ENCODE measurements at places on chromosomes 5 and 9.

DNA sequence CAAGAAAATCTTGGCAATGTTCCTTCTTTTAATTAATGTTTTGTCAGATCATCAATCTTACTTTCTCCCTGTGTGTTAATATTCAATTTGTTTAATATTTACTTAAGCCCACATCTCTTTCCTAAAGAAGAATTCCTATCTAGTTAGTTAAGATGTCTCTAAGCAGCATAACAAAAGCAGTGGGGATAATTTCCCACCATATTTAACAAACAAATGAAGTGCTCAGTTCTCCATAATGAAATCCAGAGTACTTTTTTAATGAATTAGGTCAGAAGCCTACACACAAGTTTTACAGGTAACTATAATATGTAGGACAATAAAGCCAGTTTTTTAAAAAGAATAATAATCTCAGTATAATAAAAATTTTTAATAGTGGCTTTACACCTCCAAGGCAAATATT is 1918.8 kb downstream of the EFNA5 start:
- no peak for DNase-seq

DNA sequence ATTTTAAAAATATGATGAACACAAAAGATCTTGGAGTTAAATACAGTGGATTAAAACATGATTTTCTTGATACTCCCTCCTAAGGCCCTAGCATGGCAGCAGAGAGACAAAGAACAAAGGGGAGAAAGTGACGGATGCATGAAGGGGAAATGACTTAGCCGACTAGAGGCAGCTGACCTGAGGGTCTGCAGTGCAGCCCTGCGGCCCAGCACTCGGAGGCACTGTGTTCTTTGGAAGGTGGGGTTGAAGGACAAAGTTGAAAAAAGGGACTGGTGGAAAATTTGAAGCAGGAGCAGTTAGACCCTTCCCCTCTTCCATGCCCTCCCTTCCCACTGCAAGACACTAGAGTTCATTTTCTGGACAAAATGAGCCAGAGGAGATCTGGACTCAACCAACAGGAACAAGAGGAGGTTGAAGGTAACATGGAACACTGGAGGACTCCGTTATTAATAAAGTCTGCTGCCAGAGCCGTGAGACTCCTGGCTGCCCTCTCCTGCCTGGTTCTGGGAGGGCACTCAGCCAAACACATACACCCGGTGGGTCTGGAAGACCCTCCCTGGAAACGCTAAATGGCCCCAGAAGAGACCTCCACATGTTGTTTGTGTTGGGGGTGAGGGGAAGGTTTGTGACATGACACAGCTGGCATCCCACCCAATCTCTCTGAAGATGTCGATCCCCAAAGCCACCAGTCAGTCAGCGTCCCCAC is 98.1 kb downstream of the JMY start:
- no peak for DNase-seq

GRCh38 chr5:37496902-37497445 is 117.9 kb downstream of the WDR70 start:
- DNase-seq, result no peak

GRCh38 chr5:63919763-63920478 is 42.3 kb downstream of the HTR1A start:
- DNase-seq, result no peak

DNA sequence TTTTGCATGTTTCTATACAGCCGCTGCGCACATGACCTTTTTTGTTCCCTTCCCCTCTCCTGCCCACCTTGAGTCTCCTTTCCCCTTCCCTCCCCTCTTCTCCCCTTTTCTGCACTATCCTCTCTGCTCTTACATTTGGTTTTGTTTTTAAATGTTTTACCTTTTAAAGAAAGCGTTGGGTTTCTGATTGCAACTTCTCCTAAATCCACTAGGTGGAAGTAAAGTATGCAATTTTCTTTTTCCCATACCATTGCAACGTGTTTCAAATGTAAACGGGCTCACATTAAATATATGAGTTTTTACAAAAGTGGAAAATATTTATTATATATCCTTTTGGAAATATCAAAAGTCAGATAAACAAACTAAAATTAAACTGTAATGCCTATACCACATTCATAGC is 500.9 kb downstream of the DIRAS2 start:
- no peak for DNase-seq

DNA sequence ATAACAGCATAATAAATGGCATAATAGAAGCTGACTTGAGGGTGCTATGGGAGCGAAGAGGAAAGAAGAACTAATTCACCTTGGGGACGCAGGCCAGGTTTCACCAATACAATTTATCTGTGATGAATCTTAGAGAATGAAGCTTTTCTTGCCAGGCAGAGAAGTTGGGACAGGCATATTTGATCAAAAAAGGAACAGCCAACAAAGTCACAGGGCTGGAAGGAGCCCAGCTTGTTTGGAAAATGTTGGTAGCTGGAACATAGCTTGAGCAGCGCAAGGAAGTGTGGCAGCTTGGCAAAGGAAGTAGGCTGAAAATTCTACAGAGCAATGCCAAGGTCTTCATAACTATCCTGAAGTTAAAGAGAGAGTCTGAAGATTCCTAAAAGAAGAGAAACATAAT is 181.5 kb upstream of the OR13F1 start:
- no peak for DNase-seq

Measured in activated CD4-positive, alpha-beta T cell treated with anti-CD3 and anti-CD28 coated beads for 4 hours (primary cell).